ENCODE measurements at places on chromosomes 13 and 19.

GRCh38 chr19:2249010-2249866 lies at the start of gene AMH:
TSS of gene AMH (plus strand) at chr19:2249323. CDS start at chr19:2249333, 10 bp downstream.
- DNase-seq, result no peak

DNA sequence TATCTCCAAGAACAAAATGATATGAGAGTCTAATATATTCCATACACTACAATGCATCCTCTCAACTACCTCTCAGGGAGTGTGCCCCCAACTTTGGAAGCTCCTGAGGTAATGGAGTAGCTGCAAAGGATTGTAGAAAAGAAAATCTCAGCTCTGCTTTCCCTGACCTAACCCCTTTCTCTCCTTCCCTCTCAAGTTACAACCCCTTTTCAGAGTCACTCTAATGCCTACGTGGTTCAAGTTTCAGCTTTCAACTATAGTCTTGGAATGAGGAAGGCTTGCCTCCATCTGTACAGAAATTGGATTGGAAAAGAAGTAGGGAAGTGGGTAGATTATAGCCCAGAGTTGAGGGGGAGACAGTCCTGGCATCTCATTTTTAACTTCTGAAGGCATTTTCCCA lies 256.0 kb downstream of the PCDH9 start:
- DNase-seq, result no peak

GRCh38 chr13:75327135-75327510 lies 154.8 kb downstream of the TBC1D4 start:
- DNase-seq, result no peak

DNA sequence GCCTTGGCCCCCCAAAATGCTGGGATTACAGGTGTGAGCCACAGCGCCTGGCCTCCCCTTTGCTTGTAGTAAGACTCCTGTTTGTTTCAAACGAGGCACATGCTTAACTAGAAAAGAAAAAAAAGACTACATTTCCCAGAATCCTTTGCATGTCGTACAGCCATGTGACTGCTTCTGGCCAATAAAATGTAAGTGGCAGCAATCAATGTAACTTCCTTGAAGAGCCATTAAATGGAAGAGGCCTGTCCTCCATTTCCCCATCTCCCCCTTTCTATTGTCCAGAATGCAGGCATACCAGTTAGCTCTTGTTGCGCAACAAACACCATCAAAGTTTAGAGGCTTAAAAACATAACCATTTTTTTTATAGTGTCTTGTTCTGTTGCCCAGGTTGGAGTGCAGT lies 10.4 kb upstream of the GPR32 start:
- no peak for DNase-seq

GRCh38 chr19:1356508-1356865 lies 27.2 kb upstream of the NDUFS7 start:
- no peak for DNase-seq

DNA sequence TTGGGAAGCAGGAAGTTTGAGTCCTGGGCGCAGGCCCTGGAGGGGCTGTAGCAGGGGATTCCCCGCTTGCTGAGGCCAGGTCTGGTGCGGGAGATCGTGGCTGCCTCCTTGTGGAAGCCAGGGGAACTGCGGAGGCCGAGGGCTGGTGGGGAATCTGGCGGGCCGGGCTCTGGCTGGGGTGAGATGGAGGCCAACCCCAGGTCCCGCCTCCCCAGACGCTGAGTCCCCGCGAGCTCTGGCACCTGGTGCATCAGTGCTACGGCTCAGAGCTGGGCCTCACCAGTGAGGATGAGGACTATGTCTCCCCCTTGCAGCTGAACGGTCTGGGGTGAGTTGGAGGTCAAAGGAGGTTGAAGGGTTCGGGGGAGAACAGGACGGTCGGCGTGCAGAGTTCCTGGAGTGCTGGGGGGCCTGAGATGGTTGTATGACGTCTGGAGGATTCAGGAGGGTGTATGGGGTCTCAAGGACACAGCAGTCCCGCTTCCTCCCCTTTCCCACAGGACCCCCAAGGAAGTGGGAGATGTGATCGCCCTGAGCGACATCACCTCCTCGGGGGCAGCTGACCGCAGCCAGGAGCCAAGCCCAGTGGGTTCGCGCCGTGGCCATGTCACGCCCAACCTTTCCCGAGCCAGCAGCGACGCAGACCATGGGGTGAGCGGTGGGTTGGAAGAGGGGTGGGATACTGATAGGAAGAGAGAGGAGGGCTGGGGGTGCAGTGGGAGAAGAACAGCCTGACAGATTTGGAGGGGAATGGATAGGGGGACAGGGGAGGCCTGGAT lies 13.1 kb downstream of the GRAMD1A start:
- DNase-seq, result peak; percentile 92

DNA sequence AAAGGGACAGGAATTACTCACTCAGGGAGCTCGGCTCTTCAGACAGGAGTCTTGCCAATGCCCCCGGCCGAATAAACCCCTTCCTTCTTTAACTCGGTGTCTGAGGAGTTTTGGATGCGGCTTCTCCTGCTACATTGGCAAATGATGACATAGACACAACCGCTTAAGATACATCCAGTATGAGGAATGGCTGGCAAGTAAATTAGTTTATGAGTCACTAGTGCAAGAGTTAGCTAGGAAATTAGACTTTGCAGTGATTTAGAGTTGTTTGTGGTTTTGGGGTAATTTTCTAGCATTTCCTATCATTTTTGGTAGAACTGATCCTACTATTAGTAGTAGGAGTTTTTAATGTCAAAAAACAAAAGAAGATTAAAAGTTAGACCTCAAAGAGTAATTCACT lies 166.2 kb downstream of the SLITRK1 start:
- DNase-seq, result no peak

- DNase-seq, result no peak
Observed at GRCh38 chr13:113825841-113826240, 38.0 kb downstream of the GAS6 start.

DNA sequence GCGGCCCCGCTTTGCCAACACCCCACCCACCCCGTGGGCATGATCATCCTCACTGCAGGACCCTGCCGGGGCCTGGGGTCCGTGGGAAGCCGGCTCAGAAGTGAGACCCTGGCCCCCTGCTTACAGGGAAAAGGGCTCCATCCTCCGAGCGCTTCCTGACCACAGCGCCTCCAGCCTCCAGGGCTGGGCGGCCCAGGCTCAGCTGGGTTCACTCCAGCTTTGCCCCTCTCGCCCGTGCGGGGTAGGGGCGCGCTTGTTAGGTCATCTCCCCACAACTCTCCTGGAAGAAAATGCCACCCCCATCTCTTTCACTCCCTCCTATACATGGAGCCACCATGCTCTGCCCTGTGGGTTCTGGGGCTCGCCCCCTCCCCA lies 6.6 kb upstream of the C1QTNF9B start:
- no peak for DNase-seq

- no peak for DNase-seq
Observed at GRCh38 chr13:103104340-103104739, 38.1 kb upstream of the SLC10A2 start.

DNA sequence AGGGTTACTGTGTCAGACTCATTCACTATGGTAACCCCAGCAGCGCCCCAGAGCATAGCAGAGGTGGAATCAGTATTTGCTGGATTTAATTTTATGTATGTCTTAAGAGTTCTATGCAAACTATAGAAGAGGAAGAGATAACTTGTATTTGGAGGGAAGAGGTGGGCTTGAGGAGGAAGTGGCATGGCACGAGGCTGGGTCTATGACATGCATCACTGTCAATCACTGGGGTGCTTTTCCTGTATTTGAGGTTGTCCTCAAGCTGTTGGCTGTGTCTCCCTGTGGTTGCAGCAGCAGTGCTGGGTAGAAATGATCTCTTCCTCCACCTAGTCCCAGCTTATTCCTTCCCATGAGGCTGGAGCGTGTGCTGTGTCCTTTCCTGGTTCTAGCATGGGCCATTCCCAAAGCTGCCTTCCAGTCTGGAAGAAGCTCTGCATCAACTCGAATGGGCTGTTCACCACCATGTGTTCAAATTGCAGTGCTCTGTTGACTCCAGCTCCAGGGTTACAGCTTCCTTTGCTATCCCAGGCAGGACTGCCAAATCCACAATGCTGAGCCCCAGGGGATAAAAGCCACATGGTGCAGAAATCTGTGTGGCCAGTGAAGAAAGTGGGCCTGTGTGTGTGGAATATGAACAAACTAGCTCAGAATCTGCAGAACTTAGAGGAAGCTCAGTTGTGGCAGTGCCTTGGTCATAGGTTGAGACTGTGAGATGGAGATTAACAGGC lies 73.1 kb upstream of the MTIF3 start:
- DNase-seq, result no peak

GRCh38 chr19:18675779-18676178 lies 7.7 kb upstream of the CRTC1 start:
- DNase-seq, result no peak

DNA sequence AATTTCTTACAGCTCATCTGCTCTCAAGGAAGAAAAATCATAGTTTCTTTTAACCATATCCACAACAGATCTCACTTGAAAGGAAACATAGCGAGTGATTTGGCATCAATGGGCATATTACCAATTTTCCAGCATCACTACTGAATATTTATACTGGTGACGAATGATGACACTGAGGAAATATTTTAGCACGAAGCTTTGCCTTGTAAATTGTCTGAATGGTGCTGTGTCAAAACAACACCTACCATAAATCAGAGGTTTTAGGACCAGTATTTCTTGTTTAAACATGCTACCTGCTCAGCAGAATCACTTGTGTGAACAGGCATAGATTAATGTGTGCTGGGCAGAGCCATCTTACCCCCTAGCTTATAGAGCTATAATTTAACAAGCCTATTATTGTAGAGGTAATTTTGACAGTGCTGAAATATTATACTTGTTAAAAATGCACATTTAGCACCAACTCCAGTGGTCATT lies 146.8 kb downstream of the ABCC4 start:
- DNase-seq, result no peak

GRCh38 chr13:105519771-105520170 lies 1015.7 kb downstream of the EFNB2 start:
- no peak for DNase-seq

DNA sequence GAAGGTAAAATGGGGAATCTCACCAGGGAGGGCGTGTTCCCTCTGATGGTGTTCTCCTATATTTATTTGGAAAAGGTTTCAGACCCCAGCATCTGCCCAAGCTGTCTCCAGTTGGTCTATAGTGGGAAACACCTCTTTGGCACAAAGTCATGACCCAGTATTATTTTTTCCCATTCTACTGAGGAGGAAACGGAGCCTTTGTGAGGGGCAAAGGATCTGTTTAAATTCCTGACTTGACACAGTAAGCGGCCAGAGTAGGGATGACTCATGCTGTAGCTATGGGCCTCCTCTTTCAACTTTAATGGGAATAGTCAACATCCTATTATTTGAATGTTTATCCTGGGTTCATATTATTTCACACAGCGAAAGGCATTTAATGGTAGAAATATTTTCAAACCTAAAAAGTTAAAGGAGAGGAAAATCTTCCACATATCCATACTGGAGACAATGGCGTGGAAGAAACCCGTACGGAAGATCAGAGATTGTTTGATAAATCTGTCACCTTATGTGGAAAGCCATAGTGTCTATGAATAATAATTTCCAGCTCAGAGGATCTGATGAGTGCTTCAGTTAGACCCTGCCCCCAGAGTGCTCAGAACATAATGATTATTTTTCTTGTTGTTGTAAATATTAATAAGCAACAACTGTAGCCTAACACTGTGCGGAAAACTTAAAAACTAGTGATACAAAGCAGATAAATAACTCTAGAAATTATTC lies 126.0 kb downstream of the FOXO1 start:
- DNase-seq, result no peak

GRCh38 chr13:26247608-26248007 lies 6.3 kb upstream of the CDK8 start:
- no peak for DNase-seq
